GM12878 (cell line): ENCODE measurements at places on chromosomes 13 and 19. TPM values are rescaled to one million over a fixed set of nuclear protein-coding genes. Genes with fewer than 3 reads are reported as not detected.

DNA sequence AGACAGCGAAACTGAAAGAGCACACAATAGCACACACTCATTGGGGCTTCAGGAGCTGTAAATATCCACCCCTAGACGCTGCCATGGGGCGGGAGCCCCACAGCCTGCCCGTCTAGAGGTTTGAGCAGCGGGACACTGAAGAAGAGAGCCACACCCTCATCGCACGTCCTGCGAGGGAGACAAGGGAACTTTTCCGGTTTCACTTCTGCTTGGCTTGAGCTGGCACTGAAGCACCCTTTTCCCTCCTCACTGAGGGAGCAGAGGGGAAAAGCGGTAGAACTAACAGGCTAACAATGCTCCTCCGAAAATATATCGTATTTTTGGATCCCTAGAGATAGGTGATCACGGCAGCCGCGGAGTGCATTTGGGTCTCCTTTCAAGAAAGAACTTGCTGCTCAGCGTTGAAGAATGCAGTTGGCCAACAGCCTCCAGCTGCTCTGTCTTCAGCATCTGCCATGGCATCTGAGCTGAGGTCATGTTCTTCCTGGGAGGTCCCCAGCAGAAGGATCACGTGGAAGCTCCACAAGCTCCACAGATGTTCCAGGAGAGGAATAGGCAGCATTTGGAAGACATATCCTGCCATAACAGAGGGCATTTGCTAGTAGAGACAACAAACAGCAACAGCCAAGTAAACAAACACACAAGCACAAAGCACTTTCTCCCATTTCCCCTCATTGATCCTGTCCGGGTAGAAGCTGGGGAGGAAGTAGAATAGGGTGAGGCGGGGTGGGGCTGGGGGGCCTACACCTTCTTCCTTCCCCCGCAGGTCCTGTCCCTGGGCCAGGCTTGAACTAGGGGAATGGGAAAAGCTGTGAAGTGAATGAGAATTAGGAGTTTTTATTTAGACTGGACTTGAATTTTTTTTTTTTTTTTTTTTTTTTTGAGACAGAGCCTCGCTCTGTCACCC lies 44.8 kb upstream of the ALOX5AP start:
- DNase-seq, result no peak

GRCh38 chr13:29567411-29567810 lies 28.1 kb downstream of the SLC7A1 start:
- no peak for DNase-seq

DNA sequence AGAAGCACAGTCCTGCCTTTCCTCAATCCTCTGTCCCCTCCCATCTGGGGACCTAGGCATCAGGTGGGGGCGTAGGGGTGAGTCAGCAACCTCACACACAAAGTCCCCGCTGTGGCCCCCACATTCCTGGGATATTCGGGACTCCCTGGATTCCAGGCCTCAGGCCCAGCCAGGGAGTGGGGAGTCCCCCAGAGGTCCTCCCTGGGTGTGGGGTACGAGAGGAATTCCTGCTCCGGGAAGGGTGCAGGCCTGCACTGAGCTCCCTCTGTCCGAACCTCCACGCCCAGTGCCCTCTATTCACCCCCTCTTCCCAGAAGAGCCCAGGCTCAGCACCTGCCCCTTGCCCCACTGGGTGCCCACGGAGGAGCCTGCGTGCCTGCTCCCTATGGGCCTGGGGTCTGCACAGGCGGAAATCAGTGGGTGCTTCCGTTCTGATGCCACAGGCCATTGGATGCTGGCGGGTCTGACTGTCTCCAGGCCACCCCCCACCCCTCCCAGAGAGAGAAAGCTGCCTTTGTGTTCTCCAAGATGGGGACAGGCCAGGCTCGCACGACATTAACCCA lies 3.4 kb downstream of the CADM4 start:
- DNase-seq, result no peak

DNA sequence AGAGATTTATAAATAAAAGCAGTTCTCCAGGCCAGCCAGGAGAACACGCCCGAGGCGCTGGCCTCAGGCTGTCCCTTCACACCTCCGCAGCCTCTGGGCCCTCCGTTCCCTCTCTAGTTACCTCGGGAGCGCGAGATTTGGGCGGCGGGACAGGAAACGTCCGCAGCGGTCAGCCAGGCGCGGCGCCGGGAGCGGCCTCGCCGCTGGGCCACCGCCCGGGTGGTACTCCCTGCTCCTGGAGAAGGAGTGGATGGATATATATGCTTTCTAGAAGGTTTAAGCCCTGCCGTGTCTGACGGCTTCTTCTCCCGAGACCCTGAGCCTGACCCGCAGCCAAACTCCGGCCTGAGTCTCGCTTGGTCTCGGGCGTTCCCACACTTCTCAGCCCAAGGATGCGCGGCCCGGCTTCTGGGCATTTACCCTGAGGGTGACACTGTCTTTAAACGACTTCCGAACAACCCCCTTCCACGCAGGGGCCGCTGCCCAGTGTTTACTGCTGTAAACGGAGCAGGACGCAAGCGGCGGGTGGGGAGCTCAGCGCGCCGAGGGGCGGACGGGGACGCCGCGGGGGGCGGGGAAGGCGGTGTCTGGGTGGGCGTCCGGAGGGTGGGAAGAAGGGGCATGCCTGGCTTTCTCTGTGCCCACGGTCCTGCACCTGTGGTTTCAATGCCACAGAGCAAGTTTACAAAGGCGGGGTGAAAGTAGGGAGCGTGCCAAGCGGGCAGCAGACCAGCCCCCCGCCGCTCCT lies 2.0 kb upstream of the ZIC2 start:
- no peak for DNase-seq

- DNase-seq, result no peak
Measured at GRCh38 chr19:11535792-11536595, 2.7 kb upstream of the CNN1 start.

DNA sequence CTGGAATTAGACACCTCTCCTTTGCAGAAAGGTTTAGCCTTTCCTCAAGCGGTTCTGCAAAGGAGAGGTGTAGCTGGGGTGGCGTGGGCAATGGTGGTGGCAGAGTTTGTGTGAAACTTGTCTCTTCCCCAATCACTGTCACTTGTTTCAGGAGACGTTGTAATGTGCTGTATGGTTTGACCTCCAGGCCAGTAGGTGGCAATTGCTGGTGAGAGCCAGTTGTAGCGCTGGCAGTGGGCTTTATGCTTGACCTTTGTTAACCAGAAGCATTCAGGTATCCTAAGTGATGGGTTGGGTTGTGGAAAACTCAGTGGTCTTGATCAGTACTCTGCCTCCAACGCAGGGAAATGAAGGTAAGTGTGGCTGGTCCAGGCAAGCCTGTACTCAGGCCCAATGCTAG lies 12.7 kb upstream of the LILRA5 start:
- no peak for DNase-seq

DNA sequence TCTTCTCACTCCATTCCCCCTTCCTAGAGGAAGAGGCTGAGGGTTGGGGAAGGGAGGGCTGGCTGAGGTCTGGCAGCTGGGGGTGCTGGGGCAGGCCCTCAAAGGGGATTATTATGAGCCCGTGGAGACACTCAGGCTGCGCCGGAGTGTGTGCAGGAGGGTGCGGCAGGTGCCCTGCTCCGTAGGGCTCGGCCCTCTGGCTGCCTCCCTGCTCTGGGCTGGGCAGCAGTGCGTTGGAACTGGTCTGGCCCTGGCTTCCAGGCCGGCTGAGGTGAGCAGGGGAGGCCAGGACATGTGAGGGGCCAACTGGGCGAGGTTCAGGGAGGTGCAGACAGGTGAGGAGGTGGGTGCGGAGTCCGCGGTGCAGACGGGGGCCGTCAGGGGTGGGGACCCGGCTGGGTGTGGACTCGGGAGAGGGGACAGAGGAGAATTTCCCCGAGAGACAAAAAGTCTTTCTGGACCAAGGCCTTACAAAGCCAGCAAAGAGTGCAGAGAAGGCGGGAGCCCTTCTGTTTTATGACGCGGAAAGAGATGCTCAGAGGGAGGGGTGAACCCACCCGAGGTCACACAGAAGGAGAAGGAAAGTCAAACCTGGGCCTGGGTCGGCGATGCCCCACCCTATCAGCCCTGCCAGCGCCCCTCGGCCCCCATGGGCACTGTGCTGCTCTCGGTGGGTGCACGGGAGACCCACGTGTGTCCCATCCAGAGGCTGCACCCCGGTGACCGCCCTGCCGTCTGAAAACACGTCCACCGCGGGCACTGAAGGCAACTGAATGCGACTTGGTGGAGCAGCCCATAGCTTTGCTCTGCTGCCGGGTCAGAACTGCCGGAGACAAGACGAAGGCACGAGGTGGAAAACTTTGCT lies 31.0 kb downstream of the PIP5K1C start:
- no peak for DNase-seq

DNA sequence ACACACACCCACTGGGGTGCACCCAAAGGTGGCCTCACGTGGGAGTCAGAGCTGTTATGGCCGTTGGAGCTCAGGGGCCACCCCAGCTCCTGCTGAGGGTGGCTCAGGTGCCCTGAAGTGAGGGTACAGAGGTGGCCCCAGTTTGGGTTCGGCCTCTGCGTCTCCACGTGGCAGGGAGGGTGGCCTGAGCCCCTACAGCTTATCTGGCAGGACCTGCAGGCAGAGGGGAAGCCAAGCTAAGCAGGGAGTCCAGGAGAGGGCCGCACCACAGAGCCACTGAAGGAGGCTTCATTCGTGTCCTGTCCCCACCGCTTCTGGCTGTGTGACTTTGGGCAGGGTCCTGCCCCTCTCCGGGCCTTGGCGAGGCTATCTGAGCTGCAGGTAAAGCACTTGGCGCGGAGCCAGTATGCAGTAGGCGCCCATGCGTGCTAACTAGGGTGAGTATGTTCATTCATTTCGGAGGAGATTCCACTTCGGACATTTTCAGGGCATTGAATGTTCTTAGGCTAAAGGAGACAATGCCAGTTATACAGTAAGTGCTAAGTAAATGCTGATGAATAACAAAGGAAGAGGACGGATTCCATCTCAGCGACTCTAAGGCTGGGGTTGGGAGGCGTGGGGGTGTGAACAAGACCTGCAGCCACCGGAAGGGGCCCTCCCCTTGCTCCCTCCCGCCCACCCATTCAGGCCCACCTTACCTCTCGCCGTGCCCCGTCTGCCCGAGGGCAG lies 4.9 kb downstream of the REX1BD start:
- DNase-seq, result no peak

- peak; percentile 87 for DNase-seq
Measured at GRCh38 chr13:58953638-58954037, 1210.1 kb downstream of the DIAPH3 start.

GRCh38 chr13:41019578-41020347 lies 647 bp upstream of the ELF1 start:
- DNase-seq, result no peak

DNA sequence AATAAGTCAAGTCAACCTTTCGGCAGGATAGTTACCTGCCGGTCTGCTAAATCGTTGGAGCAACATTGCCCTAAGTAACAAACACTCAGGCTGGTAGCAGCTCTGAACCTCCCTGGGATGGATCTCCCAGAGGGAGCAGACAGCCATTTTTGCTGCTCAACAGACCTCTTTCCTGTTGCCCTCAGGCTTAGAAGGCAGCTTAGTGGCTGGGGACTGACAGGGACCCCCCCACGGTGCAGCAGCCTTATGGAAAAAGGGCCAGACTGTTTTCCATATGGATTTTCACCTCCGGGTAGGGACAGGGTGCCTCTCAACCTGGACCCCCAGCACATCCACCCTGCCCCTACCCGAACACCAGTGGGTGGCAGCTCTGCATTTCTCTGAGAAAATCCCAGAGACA lies 49.7 kb downstream of the UBL3 start:
- DNase-seq, result no peak

DNA sequence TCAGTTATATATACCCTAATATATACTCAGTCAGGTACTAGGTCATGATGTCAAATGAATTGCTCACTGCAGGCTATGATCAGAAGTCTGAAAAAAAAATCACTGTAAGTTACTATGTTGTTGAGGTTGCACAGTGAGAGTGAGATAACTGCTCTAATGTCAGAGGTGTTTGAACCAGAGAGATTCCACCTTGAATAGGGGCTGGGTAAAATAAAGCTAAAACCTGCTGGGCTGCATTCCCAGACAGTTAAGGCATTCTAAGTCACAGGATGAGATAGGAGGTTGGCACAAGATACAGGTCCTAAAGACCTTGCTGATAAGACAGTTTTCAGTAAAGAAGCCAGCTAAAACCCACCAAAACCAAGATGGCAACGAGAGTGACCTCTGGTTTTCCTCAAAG lies 10.2 kb downstream of the EPSTI1 start:
- no peak for DNase-seq

- no peak for DNase-seq
Measured at GRCh38 chr13:32610538-32610937, 24.3 kb downstream of the PDS5B start.

DNA sequence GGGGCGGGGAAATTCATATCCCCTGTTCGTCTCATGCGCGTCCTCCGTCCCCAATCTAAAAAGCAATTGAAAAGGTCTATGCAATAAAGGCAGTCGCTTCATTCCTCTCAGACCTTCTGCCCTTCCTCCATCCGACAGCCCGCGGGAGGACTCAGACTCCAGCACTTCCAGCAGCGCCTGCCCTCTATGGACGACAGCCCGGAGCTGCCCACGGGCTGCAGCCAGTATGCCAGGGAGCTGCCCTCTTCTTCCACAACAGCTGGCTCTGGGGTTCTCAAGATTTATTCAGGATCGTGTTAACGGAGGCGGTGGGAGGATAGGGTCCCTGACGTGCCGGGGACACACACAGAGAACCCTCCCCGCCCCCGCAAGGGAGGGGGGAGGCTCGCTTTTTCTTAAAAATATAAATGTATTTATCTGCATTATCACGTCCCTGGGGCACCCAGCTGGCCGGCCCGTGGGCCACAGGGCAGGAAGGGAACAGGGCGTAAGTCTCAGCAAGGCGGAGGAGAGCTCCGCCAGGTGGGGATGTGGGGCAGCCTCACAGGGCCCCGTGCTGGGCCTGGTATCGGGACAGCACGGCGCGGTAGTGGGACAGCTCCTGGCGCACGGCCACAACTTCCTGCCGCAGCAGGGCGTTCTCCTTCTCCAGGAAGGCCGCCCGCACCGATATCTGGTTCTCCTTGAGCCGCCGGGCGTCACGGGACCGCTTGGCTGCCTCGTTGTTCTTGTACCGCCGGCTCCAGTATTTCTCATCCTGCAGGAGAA lies 6.7 kb downstream of the DBP start:
- no peak for DNase-seq

GRCh38 chr13:83709426-83710132 lies 172.7 kb downstream of the SLITRK1 start:
- no peak for DNase-seq

GRCh38 chr19:13838435-13839129 lies 38.4 kb upstream of the NANOS3 start:
- DNase-seq, result no peak

DNA sequence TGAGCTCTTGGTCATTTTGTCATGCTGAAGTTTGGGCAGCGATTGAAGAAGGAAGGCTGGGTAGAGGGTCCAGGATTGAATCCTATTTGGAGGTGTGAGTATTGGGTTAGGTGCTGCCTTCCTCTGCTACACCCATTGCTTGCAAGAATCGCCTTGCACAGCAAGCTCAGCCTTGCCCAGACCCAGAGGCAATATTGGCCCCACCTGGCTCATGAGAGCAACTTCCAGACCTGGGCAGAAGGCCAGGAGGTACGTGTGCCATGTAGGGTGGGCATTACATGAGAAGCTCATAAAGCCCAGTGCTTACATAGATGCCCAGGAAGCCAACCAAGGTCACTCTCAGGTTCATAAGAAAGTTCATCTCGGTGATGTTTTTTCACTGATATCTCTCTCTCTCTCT lies 718.0 kb downstream of the EFNB2 start:
- no peak for DNase-seq

GRCh38 chr19:1874554-1875185 lies 10.6 kb downstream of the ABHD17A start:
- DNase-seq, result no peak

GRCh38 chr13:62292714-62293480 lies 877.2 kb upstream of the PCDH20 start:
- DNase-seq, result no peak

Gene ZNF440
- total RNA-seq, result 3.6 and 7.0 TPM in 2 replicates

Gene GFY
- not detected in 2 replicates for total RNA-seq

Gene CGB3
- total RNA-seq, result not detected in 2 replicates

Gene DIAPH3
- total RNA-seq, result 17.4 and 17.8 TPM in 2 replicates

Gene GRAMD1A
- total RNA-seq, result 69.1 and 71.0 TPM in 2 replicates

Gene ZNF471
- 0.03 TPM in 1 of 2 replicates, not detected in the other for total RNA-seq

Gene PEX11G
- 1.0 and 1.8 TPM in 2 replicates for total RNA-seq
